A172 (cell line): ENCODE measurements at places on chromosomes 6 and 20. TPM values are rescaled to one million over a fixed set of nuclear protein-coding genes. Genes with fewer than 3 reads are reported as not detected.

Gene DLL1
- 3.4 and 4.7 TPM in 2 replicates for total RNA-seq

Gene VWA7
- 0.60 and 3.2 TPM in 2 replicates for total RNA-seq

Gene BCAS1
- total RNA-seq = 0.07 TPM in 1 of 2 replicates, not detected in the other

Gene ENPP3
- total RNA-seq = 0.89 TPM in 1 of 2 replicates, not detected in the other

Gene CRISP2
- not detected in 2 replicates for total RNA-seq

Gene LST1
- not detected in 2 replicates for total RNA-seq

Gene C6orf15
- 2.4 TPM in 2 replicates for total RNA-seq

Gene GSTA2
- not detected in 2 replicates for total RNA-seq

Gene UNC5CL
- 0.62 TPM in 1 of 2 replicates, not detected in the other for total RNA-seq

Gene TGM6
- total RNA-seq = not detected in 2 replicates

Gene ADGRF1
- total RNA-seq = not detected in 2 replicates

Gene KCNQ5
- 6.5 and 6.7 TPM in 2 replicates for total RNA-seq

Gene SMIM29
- total RNA-seq = 49.6 and 70.8 TPM in 2 replicates

Gene GPX5
- not detected in 2 replicates for total RNA-seq

Gene GNMT
- total RNA-seq = 0.24 TPM in 1 of 2 replicates, not detected in the other

Gene SCRT2
- not detected in 2 replicates for total RNA-seq

Gene PHACTR1
- total RNA-seq = 0.55 and 1.6 TPM in 2 replicates

Gene PROKR2
- total RNA-seq = not detected in 2 replicates

Gene TP53TG5
- total RNA-seq = not detected in 2 replicates

Gene AHCY
- 220 and 225 TPM in 2 replicates for total RNA-seq

Gene NAPB
- 6.4 and 6.6 TPM in 2 replicates for total RNA-seq

Gene RAD21L1
- 0.07 and 0.90 TPM in 2 replicates for total RNA-seq

Gene ID4
- 0.22 and 3.8 TPM in 2 replicates for total RNA-seq

Gene CEP162
- total RNA-seq = 8.0 and 19.5 TPM in 2 replicates

Gene SSTR4
- not detected in 2 replicates for total RNA-seq

Gene CGA
- not detected in 2 replicates for total RNA-seq

Gene HRH3
- total RNA-seq = not detected in 2 replicates

Gene POU5F1
- not detected in 2 replicates for total RNA-seq

Gene MUCL3
- total RNA-seq = 0.43 TPM in 1 of 2 replicates, not detected in the other

Gene TMEM244
- not detected in 2 replicates for total RNA-seq

Gene R3HDML
- not detected in 2 replicates for total RNA-seq

Gene SLC22A16
- not detected in 2 replicates for total RNA-seq

Gene KIF6
- 0.26 TPM in 2 replicates for total RNA-seq

Gene IPCEF1
- total RNA-seq = 0.17 and 0.47 TPM in 2 replicates

Gene C6orf163
- total RNA-seq = 0.31 and 0.72 TPM in 2 replicates

Gene ABHD16B
- total RNA-seq = not detected in 2 replicates

Gene TPX2
- total RNA-seq = 224 and 245 TPM in 2 replicates

Gene FBXL4
- total RNA-seq = 9.7 and 9.8 TPM in 2 replicates

Gene PAX1
- total RNA-seq = not detected in 2 replicates

Gene OXT
- not detected in 2 replicates for total RNA-seq

Gene NMBR
- total RNA-seq = not detected in 2 replicates

Gene IP6K3
- total RNA-seq = 6.8 and 6.9 TPM in 2 replicates

Gene FAM162B
- not detected in 2 replicates for total RNA-seq

Gene PGC
- total RNA-seq = not detected in 2 replicates

Gene TGIF2
- 23.7 and 32.6 TPM in 2 replicates for total RNA-seq

Gene MTFR2
- total RNA-seq = 10.3 and 11.5 TPM in 2 replicates

Gene ITPA
- total RNA-seq = 85.8 and 92.7 TPM in 2 replicates

Gene KHDRBS2
- total RNA-seq = not detected in 2 replicates

Gene CALHM4
- not detected in 2 replicates for total RNA-seq

Gene C6orf132
- total RNA-seq = 0.02 TPM in 1 of 2 replicates, not detected in the other

Gene HUS1B
- 0.12 and 1.2 TPM in 2 replicates for total RNA-seq

Gene NOX3
- total RNA-seq = not detected in 2 replicates

Gene RFX6
- not detected in 2 replicates for total RNA-seq
